Right lung (tissue), 10 donors: ENCODE measurements at places on chromosomes 4 and X. TPM values are rescaled to one million over a fixed set of nuclear protein-coding genes. Genes with fewer than 3 reads are reported as not detected.

DNA sequence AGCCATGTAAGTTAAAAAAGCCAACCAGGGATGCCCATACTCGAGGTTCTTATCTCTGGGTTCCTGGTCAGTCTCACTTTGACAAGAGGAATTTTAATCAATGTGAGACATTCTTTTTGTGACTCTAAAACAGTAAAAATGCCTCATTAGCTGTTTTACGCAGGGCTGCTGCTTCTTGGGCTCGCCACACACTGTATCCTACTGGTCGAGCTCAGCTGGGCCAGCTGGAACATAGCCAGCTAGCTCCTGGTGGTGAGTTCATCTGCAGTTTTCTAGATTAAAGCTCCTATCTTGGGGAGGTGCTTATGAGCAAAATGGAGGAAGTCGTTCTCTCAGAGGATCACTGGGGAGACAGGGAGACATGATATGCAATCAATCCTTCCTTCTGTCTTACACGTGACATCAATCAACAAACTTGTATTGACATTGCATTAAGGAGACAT lies 55.9 kb upstream of the LEF1 start:
- DNase-seq = no peak

GRCh38 chr4:74682567-74683359 lies 111.6 kb downstream of the BTC start:
- no peak for DNase-seq

DNA sequence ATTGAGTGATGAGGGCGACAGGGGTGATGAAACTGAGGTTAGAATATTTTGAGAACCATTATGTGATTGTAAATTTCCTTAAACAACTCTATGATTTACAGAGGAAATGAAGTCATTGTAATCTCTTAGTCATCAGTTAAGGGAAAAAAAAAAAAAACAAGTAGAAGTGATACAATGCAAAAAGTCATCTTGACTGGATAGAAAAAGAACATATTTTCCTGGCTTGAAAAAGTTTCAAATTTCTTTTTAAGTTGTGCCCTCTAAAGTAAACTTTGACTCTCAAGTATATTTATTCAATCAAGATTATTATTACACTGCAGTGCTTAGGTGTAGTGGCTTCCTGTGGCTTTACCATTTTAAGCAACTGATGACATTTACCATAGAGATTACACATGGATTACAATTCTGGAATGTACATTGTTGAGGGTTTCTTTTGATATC lies 40.6 kb downstream of the GABRB1 start:
- DNase-seq = no peak

DNA sequence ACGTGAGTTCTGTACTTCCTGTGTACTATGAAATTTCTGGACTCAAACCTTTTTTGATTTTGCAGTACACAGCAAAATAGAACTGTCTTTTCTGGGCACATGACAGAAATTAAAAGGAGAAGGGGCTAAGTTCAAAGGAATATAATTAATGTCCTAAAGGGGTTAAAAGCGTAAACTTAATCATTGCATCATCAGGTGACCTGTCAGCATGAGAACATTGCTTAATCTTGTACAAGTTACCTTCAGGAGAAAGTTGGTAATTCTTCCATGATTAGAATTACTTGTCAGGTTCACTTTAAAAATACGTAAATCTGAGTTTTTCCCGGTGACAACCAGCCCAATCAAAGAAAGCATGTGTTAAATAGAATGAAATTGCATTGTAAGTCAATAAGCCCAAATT lies 43.2 kb upstream of the PNPLA4 start:
- DNase-seq = no peak

HELT gene
- not detected for polyA plus RNA-seq
